ENCODE measurements at places on chromosomes 16 and 17.

- DNase-seq, result no peak
These were observed 10.9 kb upstream of the STAT3 start for GRCh38 chr17:42399121-42399520.

DNA sequence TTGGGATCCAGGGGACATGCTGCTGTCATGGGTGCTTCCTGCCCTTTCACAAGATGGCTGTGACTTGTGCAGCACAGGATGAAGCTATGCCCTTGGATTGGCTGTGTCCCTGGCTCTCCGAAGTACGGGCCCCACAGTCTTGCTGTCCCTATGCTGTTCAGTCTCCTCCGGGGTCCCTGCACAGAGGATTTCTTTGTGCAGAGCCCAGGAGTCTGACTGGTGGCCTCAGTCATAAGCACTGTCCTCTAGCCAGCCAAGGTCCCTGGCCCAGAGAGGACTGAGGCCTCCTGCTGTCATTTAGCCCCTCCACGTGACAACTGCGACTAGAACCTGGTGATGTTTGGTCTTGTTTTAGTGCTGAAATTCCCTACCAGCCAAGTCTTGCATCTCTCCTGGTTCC lies 42.4 kb upstream of the CRISPLD2 start:
- no peak for DNase-seq

DNA sequence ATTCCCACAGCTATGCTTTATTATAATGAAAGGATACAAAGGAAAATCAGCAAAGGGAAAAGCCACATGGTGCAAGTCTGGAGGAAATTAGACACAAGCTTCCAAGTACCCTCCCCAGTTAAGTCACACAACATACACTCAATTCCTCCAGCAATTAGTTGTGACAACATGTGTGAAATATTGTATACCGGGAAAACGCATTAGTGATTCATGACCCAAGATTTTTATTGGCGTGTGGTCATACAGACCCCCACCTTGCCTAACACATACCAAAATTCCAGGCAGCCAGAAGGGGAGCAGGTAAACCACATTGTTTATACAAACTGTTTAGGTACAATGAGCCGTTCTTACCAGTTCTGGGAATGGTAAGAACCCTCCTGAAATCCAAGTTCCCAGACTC lies 160.6 kb downstream of the CYB561 start:
- no peak for DNase-seq

DNA sequence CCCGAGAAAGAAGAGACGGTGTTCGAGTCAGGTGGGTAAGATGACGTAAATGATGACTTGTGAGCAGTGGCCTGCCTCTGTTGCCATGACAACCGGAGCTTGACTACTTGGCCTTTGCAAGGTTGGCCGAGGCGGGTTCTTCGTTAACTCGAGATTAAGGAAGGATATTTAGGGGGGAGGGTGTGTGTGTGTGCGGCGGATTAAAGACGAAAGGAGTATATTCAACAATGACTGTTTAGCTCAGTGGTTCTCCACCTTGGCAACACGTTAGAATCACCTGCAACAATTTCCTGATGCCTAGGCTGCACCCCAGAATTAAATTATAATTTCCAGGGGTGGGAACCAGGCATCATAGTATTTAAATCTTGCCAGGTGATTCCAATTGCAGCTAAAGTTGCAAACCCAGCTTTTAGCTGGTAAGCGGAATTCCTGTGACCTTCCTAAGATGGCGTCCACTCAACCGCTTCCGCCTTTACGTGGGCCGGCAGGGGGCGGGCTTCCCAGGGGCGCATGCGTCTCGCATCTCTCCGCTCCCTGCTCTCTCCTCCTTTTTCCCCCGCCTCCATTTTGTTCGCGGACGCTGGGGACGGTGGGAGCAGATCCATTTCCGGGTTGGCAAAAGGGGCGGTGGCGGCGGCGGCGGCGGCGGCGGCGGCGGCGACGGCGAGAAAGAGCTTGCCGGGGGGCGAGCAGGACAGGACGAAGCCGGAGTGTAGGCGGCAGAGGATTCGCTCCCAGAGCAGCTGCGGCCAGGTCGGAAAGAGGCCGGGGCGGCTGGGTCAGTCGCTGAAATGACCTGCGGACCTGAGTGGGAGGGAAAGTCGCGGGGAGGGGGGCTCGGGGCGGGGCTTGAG lies at the start of gene WIPF2:
TSS of gene WIPF2 (plus strand) at position 565 of the 854 bp plus-strand sequence. CDS start 37,156 bp downstream, outside the sequence.
- peak; percentile 96 for DNase-seq

DNA sequence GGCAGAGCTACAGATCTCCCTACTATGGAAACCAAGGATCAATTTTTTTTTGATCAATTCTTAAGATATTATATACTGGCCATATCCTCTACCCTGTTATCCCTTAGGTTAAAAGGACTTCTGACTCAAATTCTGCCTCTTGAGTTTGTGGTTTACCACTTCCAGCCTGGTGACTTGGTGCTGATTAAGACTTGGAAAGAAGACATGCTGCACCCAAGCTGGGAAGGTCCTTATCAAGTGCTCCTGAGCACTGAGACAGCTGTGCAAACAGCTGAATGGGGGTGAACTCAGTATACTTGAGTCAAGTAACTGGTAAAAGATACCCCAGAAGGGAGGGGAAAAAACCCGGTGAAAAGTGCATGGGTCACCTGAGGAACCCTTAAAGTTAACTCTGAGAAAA lies 20.5 kb upstream of the SPACA3 start:
- DNase-seq, result no peak

DNA sequence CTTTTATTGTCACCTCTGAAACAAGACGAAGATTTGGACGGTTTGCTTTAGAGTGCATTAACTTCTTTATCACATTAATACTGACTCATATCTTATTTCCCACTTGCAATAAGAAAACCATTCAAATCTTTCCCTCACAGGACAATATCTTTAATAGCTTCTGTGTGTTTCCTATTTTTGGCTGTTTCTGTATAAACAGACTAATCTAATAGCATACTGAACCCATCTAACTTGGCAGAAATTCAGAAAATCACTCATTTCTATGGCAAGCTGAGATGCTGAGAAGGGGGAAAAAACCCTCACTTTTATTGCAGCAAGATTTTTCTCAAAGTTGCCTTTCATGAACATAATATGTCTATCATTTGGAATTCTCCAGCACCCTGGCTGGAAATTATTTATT lies 524.9 kb downstream of the WWOX start:
- no peak for DNase-seq

DNA sequence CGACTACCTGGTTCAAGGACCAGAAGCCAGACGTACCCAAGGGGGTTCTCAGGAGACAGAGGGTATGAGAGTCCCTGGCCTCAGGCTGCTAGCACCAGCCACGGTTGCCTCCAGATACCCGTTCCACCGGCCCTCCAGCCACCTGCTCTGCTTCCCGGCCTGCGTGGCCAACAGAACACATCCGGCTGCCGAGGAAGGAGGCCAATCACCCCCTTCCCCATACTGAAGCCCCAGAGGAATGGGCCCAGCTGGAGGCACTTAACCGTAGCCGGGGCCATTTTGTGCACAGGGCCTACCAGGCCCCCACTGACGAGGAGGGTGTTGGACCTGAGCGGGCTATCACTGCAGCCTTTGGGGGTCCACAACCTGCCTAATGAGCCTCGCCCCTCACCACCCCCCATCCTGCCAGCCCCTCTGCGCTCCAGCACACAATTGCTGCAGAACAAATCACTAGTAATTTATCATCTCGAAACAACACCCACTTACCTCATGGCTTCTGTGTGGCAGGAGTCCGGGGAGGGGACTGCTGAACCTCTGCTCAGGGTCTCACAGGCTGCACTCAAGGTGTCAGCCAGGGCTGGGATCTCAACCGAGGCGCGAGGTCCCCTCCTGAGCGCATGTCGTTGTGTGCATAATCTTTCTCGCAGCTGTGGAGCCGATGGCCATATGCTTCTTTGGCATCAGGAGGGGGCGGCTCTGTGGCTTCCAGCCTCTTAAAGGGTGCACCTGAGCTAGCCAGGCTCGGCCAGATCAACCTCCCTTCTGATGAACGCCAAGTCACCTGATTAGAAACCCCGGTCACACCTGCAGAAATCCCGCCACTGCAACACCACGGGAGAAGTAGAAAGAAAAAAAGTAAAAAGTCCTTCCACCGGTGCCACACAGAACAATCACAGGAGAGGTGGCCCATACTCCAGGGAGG lies 10.1 kb upstream of the KREMEN2 start:
- DNase-seq, result no peak

DNA sequence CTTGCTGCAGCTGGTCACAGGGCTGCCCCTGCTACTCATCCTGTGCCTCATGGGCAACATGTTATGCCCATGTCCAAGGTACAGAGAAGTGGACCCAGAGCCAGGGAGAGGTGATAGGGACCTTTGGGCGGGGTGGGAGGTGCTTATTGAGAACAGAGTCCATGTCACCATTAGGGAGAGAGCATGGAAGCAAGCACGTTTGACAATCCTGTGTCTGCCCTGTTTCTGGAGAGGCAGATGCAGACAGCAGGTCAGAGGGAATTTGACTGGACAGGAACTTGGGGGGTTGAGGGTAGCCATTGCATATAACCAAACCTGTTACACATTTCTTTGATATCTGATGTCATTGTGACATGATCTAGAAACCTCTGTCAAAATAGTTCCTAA lies 14.3 kb upstream of the ARL4D start:
- no peak for DNase-seq

DNA sequence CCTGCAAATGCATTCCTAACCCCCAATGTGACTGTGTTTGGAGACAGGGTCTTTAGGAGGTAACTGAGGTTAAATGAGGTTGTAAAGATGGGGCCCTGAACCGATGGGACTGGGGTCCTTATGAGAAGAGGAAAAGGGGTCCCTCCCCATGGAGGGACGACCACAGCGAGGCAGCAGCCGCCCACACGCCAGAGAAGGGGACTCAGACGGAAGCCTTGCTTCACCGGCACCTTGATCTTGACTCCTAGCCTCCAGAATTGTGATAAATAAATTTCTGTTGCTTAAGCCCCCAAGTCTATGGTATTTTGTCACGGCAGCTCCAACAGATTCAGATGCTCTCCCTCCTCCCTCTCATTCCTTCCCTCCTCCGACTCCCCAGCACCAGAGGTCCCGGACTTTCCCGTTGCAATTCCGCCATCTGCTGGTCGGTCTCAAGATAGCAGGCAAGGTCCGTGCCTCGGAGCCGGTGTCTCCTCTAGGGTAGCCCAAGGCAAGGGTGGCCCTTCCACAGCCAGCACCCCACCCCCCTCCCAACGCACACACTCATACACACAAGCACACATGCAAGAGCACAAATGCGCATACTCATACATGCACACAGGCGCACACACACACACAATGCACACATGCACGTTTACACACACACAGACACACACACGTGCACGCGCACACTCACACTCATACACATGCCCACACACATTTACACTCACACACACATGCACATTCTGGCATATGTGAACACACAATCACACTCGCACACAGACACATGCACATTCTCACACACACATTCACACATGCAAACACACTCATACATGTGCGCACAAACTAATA lies 23.1 kb upstream of the C16orf78 start:
- DNase-seq, result peak; percentile 38

DNA sequence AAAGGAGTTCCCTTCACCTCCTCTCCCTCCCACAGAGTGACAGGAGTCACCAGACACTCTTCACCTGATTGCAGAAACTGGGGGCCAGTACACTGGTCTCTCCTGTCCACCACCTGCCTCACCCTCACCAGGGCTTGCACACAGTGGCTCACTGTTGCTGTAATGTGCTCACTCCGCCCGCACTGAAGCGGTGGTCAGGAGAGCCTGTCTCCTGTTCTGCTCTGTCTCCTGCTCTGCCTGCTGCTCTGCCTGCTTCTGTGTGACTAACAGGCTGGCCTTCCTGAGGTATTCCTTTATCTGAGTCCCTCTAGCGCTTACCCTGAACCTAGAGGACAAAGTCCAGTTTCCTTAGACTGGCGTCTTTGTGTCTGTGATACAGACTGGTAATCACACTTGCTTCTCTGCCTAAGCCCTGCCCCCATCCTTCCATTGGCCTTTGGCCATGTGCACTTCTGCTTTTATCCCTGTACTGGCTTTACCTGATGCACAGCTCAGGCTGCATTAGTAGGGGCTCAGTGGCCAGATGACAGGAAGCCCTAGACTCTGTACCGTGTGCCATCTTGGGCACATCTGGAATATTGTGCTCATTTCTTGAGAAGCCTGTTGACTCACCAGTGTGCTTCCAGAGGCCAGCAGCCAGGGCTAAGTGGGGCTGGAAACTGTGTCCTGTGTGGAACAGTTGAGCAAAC lies 13.3 kb downstream of the PROCA1 start:
- DNase-seq, result no peak

DNA sequence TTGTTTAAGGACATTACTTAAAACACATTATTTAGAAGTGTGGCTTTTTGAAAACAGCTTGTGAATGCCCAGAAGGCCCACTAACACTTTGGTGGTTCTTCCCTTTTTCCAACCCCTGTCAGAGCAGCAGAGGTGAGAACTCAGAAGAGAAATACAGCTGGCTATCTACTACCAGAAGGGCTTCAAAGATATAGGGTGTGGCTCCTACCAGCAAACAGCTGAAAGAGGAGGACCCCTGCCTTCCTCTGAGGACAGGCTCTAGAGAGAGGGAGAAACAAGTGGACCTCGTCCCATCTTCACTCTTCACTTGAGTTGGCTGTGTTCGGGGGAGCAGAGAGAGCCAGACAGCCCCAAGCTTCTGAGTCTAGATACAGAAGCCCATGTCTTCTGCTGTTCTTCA lies 6.9 kb upstream of the RAPGEFL1 start:
- DNase-seq, result no peak

- peak; percentile 95 for DNase-seq
These were observed 2.0 kb downstream of the RRAD start for GRCh38 chr16:66923247-66923731.

DNA sequence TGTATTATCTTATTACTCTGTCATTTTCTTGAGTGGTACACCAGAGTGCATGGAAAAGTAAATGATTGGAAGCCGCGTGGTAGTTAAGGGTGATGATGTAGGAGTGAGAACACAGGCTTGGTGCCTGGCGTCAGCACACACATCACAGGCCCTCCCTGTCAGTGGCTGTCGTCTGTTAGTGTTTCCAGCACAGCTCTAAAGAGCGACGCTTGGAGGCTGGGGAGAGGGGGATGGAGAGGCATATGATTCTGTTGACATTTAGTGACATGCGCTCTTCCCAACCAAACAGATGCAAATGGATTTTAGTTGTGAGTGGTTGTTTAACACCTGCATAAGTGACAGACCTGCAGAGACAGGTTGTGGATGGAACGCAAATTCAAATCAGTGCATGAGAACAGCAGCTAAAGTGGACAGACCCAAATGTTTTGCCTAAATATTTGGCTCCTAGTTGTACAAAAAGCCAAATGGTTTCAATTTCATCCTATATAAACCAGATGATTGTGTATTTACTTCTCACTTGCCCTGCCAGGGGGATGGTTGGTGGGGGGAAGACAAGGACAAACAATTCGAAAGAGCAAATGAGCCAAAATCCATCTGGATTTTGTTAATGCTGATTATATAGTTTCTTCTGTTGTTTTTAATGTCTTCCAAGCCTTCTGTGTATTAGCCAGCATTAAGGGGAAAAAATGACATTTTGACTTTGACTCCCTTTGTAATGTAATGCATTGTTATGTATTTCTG lies 222.3 kb downstream of the WWOX start:
- DNase-seq, result no peak

GRCh38 chr17:66302761-66303626 lies 581 bp downstream of the PRKCA start:
- peak; percentile 36 for DNase-seq
